Prostate gland (tissue), 2 donors: ENCODE measurements at places on chromosomes 1 and 21.

DNA sequence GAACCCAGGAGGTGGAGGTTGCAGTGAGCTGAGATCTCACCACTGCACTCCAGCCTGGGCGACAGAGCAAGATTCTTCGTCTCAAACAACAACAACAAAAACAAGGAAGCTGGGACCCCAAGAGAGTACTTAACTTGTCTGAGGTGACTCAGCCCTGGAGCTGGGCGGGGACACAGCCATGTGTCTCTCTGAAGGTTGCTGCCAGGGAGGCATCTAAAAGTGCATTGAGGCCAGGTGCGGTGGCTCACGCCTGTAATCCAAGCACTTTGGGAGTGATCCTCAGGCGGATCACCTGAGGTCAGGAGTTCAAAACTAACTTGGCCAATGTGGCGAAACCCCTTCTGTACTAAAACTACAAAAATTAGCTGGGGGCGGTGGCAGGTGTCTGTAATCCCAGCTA lies 7.7 kb downstream of the IFI6 start:
- DNase-seq: no peak

- no peak for DNase-seq
These were observed 48.7 kb downstream of the EIF2D start for GRCh38 chr1:206563367-206564207.

DNA sequence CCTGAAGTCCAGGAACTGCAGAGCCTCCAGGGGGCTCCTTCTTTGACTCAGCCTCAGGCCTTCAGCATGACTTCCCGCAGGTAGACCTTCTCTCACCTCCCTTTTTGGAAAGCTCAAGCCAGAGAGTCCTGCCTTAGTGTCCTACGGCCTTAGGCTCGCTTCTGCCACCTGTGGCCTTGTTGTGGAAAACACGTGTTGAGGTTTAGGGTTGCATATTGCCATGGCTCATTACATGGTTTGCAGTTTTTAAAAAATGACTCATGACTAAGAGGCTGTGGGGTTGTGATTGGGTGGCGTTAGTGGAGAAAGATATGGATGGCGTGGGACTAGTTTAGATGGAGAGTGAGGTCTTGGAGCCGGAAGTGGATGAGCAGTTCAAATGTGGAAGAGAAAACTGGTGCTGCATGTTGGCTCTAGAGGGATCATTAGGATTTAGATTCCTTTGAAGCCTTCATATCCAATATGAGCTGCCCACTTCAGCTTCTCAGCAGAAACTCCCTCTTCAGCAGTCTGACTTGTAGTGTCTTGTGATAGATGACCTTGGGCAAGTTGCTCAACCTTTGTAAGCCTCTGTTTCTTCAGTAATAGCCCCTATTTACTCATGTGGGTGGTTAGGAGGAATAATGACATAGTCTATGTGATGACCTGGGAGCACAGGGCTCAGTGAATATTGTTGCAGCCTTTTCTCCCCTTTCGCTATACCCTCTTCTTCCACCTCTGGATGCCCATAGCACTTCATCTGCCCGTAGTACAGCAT lies 6.5 kb upstream of the FGGY start:
- no peak for DNase-seq

DNA sequence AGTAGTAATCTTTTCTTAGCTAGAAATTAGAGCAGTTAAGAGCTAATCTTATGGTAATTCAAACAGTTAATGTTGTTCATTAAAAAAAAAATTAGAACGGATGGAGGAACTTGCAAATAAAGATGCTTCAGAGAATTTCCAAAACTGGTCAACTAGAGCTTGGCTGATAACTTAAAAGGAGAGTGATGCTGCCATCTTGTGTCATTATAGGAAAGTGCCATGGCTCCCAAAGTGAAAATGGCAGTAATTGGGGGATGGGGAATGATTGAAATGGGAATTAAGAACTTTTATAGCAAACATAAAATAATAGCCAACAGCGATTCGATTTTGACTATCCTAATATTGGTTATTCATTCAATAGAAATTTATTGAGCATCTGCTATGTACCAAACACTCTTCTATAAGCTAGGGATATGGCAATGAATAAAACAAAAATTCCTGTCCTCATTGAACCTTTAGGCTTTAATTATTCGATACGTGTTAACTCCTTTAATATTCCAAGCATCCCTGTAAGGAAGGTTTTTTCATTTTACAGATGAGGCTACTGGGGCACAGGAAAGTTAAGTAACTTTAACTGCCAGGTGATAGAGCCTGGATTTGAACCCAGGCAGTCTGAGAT lies 5.7 kb upstream of the PLPP3 start:
- DNase-seq: peak; percentile 30
